ENCODE measurements at places on chromosomes 6 and 20.
A peak's percentile ranks its signal among the peaks of the same experiment; 100 is the strongest.

DNA sequence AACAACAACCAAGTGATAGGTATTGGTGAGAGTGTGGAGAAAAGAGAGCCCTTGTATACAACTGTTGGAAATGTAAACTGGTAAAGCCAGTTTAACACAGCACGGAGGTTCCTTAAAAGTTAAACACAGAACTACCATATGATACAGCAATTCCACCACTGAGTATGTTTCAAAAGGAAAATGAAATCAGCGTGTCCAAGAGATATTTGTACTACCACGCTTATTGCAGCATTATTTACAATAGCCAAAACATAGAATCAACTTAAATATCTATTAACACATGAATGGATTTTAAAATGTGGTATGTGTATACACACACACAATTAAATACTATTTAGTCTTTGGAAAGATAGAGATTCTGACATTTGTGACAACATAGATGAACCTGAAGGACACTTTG lies 1.1 kb downstream of the PTCHD4 start:
- H3K4me3 ChIP-seq: peak overlapping the region; percentile 83
- no peak for DNase-seq
- peaks cover 19% of the 10 kb centered on the region for H3K36me3 ChIP-seq
- no peaks in the 10 kb centered on the region for H3K4me1 ChIP-seq
- no peaks in the 10 kb centered on the region for H3K27me3 ChIP-seq
- H3K27ac ChIP-seq: no peak overlapping the region

GRCh38 chr20:15756002-15756753 lies 817.1 kb downstream of the KIF16B start:
- no peaks in the 10 kb centered on the region for H3K27me3 ChIP-seq
- no peak for DNase-seq
- no peak overlapping the region for H3K4me3 ChIP-seq
- H3K27ac ChIP-seq: no peak overlapping the region
- H3K4me1 ChIP-seq: no peaks in the 10 kb centered on the region

DNA sequence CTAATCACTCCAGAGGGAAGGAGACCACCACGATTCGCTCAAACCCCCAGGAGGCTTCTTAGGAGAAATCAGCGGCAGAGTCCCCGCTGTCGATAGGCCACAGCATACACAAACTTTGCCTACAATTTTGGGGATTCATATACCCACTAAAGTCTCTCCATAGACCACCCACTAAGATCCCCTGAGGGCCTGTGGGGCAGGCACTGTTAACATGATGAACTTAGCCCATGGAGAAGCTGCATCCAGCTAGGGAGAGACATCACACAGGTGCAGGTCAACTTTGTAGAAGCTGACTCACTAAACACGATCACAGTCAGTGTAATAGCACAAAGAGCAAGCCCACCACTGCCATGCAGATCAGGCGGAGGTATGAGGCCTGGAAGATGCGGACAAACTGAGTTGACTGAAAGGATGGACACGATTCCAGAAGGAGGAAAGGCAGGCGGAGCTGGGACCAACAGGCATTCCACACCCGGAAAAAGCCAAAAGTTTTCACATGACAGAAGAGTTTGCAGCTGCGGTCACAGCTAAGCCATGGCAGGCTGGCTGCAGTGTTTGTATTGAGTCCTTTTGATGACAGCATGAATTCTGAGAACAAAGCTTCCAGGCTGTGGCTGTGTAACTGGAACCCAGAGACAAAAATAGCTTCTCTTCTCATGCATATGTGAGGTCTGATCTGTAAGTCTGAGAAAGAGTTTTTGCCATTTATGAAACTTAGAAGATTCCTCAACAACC lies 75.7 kb upstream of the QKI start:
- no peak overlapping the region for H3K27ac ChIP-seq
- DNase-seq: no peak
- no peak overlapping the region for H3K4me3 ChIP-seq
- no peaks in the 10 kb centered on the region for H3K4me1 ChIP-seq
- no peaks in the 10 kb centered on the region for H3K27me3 ChIP-seq

- no peaks in the 10 kb centered on the region for H3K27me3 ChIP-seq
- H3K27ac ChIP-seq: no peak overlapping the region
- H3K4me1 ChIP-seq: no peaks in the 10 kb centered on the region
- no peak overlapping the region for H3K4me3 ChIP-seq
- H3K36me3 ChIP-seq: peaks cover 20% of the 10 kb centered on the region
Measured at GRCh38 chr6:166498228-166498627, 88.2 kb downstream of the RAMACL start.

DNA sequence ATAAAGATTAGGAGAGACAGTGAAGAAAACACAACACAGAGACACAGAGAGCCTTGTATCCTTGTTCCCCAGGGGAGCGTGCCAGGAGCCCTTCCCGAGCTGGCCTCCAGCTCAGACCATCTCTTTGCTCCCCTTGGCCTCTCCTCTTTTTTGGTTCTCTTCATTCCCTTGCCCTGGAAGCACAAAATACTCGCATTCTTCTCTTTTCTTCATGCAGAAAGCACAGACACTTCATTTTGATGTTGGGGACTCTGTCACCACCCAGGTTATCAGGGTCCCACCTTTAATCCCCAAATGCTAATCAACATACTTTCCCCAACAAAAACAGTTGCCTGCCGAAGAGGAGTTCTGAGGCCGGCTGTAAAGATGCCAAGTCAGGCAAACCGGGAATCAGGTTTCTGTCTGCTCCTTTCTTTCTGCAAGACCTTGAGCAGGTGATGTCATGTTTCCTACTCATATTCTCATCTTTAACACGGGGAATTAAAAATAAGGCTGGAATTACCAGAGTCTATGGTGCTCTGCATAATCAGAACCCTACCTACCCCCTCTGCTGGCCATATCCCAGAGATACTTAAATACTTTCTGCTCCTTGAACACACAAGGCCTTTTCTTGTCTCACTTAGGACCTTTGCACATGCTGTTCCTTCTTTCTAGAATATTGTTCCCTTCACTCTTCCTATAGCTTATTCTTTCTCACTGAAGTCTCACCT lies 21.7 kb downstream of the TGM6 start:
- H3K36me3 ChIP-seq: no peaks in the 10 kb centered on the region
- H3K27ac ChIP-seq: no peak overlapping the region
- no peak for DNase-seq
- no peaks in the 10 kb centered on the region for H3K4me1 ChIP-seq

- peaks cover 16% of the 10 kb centered on the region for H3K4me1 ChIP-seq
- H3K4me3 ChIP-seq: no peak overlapping the region
- DNase-seq: no peak
- H3K27me3 ChIP-seq: no peaks in the 10 kb centered on the region
- no peaks in the 10 kb centered on the region for H3K36me3 ChIP-seq
Measured at GRCh38 chr6:20870021-20870420, 335.8 kb downstream of the CDKAL1 start.

DNA sequence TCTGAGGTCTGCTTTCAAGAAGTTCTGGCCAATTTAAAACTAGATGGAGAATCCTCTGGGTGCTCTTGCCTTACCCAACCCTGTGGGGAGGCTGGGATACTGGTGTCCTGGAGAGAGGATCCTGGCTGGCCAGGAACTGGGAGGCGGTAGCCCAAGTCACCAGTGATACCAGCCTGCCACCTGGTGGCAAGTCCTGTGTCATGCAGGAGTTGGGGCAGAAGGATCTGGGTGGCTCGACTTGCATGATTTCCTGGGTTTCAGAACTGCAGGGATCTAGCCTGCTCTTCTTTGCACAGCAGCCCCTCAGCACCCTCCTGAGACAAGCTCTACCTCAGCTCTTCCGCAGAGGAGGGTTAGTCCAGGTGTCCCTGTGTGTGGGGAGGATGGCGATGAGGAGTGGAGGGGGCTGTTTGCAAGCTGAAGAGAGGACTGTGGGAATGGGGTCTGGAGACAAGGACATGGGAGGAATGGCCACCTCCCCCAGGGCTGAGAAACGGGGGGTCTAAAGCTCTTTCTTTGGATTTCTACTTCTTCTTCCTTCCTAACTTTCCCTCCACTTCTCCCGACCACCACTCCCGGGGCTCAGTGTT lies 4.2 kb downstream of the KCNK17 start:
- H3K4me3 ChIP-seq: no peak overlapping the region
- no peaks in the 10 kb centered on the region for H3K4me1 ChIP-seq
- H3K27me3 ChIP-seq: peaks cover 28% of the 10 kb centered on the region
- no peak overlapping the region for H3K27ac ChIP-seq
- no peaks in the 10 kb centered on the region for H3K36me3 ChIP-seq

DNA sequence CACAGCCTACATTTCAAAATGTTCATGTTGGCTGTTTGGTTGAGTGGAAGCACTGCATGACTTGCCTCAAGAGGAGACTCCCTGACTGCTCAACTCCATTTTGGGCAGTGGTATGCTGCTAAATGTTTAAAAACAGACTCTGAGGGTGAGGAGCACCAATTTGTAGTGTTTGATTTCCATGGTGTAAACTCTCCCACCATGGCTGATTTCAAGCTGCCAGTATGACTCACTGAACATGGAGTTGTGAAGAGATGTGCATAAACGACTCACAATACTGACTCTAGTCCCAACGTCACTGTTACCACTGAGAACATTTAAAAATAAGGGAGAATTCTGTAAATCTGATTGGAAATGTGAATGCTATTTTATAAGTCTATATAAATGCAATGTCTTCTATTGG lies 70.4 kb downstream of the BACH2 start:
- H3K27ac ChIP-seq: no peak overlapping the region
- no peaks in the 10 kb centered on the region for H3K27me3 ChIP-seq
- H3K36me3 ChIP-seq: peaks cover 4% of the 10 kb centered on the region
- H3K4me3 ChIP-seq: no peak overlapping the region

DNA sequence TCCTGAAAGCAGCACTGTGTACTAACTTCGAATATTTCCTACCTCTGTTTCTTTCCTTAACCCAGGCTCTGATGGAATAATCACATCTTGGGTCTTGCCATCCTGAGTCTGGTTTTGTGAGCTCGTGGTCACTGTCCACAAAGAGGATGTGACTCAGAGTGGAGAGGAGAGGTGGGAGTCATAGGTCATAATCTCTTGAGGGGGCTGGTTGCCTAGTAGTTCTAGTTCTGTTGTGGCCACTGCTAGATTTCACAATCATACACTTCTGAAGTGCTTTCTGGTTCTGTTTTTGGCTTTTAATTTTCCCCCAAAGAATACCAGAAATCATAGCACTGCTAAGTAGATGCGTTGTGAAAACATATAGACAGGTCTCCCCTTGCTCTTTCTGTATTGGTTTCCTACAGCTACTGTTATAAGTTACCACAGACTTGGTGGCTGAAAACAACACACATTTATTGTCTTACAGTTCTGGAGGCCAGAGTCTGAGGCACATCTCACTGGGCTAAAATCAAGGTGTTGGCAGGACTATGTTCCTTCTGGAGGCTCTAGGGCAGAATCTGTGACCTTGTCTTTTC lies 102.8 kb downstream of the NRSN1 start:
- peaks cover 3% of the 10 kb centered on the region for H3K4me1 ChIP-seq
- no peak overlapping the region for H3K27ac ChIP-seq
- no peaks in the 10 kb centered on the region for H3K27me3 ChIP-seq

DNA sequence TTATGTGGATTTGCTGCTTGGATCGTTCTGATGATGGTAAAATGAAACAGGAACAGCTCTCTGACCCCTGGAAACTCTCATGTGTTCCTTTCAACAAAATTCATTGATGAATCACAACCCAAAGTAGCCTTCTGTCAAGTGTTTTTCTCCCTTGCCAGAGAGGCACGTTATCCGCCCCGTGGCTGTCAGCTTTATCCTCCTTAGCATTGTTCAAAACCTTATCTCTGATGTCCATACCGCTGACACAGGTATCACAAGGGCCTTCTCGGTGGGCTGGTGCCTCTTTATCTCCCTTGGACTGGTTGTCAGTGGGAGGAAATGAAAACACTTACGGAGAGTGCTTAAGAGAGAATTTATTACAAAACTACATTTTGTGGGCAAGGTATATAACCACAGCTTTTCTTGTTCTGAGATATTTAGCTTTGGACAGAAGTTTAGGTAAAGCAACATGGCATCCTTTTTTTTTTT lies 84.9 kb downstream of the TIAM2 start:
- no peaks in the 10 kb centered on the region for H3K27me3 ChIP-seq
- no peak for DNase-seq
- no peak overlapping the region for H3K27ac ChIP-seq
- H3K4me1 ChIP-seq: no peaks in the 10 kb centered on the region
- H3K4me3 ChIP-seq: no peak overlapping the region
- H3K36me3 ChIP-seq: no peaks in the 10 kb centered on the region

DNA sequence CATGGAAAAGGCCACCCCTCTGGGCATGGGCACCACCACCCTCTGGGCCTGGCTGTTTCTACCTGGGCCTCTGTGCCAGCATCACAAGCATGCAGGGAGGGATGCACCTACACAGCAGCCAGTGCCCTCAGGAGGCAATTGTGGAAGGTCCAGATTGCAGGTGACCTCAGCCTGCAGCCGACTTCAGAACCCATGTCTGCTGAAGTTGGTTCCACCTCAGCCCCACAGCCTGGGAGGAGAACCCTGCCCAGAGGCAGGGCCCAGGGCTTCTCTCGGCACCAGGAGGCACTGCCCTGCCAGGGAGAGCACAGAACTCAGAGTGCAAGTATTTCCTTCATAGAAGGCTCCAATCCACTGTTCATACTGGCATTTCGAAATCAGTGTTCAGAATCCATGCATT lies 149.8 kb downstream of the TTLL2 start:
- no peak overlapping the region for H3K27ac ChIP-seq
- no peaks in the 10 kb centered on the region for H3K36me3 ChIP-seq
- no peaks in the 10 kb centered on the region for H3K27me3 ChIP-seq
- DNase-seq: no peak
- H3K4me1 ChIP-seq: peaks cover 11% of the 10 kb centered on the region
- no peak overlapping the region for H3K4me3 ChIP-seq

DNA sequence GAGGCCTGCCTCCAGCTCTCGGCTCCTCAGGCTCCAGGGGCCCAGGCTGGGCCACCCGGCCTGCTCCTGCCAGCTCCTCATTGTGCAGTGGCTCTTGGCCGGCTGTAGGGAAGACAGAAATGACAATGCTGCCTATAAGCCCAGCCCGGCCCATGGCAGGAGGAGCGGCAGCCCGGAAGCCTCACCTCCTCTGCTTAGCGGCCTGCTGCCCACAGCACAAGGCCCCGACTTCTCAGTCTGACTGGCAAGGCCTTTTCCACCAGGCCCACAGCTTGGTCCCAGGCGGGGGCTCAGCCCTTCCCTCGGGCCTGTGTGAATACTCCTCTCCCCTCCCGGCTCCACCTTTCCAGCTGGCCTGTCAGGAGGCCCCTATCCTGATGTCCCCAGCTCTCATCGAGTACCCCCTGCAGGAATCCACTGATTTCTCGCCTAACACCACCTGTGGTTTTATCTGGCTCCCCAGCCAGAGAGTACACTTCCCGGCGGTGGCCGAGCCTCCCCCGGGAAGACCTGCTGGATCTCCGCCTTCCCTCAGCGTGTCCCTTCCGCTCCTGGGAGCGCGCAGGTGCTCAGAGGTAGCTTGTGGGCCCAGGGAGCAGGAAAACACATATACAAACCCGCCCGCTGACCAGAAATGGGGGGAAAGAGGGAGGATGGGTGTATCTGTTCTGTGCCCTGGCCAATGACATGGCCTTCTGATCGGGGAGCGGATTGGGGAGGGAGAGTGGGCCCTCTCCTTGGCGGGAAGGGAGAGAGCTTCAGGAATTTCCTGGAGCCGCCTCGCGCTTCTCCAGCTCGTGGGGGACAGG lies 963 bp downstream of the DDRGK1 start:
- H3K4me3 ChIP-seq: peak overlapping the region; percentile 95
- H3K36me3 ChIP-seq: peaks cover 34% of the 10 kb centered on the region
- peaks cover 3% of the 10 kb centered on the region for H3K4me1 ChIP-seq
- H3K27me3 ChIP-seq: no peaks in the 10 kb centered on the region
- no peak overlapping the region for H3K27ac ChIP-seq

GRCh38 chr6:2535506-2535905 lies 215.2 kb downstream of the MYLK4 start:
- no peaks in the 10 kb centered on the region for H3K36me3 ChIP-seq
- DNase-seq: no peak
- no peaks in the 10 kb centered on the region for H3K27me3 ChIP-seq
- no peak overlapping the region for H3K4me3 ChIP-seq
- no peak overlapping the region for H3K27ac ChIP-seq
- no peaks in the 10 kb centered on the region for H3K4me1 ChIP-seq
